ENCODE measurements at places on chromosomes 7 and 10.

GRCh38 chr10:28984431-28984830, 304.4 kb upstream of the LYZL1 start:
- no peak for DNase-seq

DNA sequence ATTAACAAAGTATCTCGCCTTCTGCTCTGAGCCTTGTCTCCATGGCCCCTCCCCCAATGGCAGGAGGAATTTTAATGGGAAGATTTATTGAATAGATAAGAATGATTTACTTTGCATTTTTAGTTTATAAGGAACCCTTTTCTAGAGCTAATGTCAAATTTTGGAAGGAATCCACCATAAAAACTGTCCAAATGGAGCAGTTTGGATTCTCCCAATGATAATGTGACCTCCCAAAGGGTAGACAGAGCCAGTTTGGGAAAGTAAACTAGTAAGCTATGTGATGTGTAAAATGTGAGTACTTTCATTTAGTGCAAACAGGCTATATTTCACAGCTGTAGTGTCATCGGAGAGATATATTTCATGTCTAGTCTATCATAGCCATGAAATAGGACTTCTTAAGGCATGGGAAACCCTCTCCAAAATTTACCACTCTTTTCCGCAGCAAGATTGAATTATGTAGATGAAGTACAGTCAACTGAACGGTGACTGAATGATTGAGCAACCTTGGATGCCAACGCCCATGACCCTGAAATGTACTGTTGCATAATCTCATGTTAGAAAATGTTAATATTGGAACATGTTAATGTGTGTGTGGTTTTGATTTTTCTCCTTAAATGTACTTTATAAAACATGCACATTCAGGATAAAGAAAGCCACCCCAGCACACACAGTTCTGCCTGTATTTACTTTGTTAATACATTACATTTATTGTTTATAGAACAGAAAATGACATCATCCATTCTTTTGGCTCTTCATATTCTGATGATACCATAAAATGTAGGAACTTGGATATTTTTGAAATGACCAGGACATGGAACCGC, 140.6 kb downstream of the NRP1 start:
- DNase-seq: no peak

- no peak for DNase-seq
Observed at GRCh38 chr7:152478140-152478539, 42.3 kb upstream of the KMT2C start.

DNA sequence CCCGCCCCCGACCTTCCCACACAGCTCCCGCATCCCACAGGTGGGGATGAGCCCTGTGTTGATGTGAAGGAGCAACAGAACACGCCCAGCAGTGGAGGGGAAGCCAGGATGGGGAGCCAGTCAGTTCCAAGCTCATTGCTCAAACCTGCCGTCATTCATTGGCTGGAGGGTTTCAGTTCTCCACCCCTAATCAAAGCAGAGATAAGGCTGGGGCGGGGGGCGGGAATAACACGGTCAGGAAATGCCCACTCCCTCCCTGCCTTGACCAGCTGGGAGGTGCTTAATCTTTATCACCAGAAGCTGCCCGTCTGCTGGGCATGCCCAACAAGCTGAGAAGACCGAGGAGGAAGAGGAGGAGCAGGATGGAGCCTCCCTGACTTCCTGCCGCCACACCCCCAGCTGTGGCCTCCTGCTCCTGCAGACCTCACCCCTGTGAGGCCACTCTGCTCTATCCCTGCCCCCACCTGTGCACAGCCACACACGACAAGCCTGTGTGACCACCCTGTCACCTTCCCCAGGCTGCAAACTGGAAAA, 265.1 kb downstream of the ZEB1 start:
- no peak for DNase-seq

DNA sequence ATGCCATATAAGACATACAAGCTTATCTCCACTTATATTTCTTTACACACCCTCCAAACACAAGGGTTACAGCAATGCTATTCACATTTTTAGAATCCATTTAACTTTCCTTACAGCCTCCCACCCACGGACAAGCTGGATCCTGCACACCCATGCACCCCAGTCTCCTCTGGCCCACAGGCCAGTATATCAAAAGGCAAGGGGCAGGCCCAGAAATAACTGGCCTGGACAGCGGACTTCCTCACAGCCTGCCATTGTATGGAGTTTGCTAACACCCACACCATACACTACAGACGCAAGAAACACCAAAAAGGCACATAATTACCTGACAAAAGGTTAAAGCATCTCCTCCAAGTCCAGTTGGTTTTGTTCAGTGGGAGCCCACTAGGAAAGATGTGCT, 12.0 kb downstream of the HOXA4 start:
- DNase-seq: no peak

DNA sequence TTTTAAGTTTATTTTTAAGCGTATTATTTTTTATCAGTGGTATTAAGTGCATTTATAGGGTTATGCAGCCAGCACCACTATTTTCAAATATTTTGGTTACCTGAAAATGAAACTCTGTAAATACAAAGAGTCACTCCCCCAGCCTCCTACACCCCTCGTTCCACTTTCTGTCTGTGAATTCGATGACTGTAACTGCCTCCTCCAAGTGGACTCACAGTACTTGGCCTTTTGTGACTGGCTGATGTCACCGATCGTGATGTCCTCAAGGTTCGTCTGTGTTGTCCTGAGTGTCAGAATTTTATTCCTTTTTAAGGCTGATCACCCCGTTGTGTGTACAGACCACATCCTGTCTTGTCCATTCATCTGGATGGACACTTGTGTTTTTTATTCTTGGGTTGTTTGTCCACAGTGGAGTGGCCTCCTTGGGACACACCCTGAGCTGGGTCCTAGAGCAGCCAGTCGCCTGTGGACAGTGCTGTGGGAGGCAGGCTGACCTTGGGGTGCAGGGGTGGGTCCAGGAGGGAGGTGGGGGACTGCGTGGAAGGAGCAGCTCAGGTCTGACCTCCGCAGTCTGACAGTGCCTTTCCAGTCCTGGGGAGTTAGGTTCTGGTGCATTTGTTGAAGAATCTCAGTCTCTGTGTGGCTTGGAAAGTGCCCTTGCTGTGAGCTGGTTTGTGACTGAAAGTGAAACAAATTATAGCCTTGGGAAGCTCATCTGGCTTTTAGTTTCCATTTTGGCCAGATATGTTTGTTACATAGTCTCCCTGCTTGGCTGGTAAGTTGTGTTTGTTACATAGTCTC, 6.9 kb downstream of the MTG1 start:
- no peak for DNase-seq

GRCh38 chr7:1632916-1633785, 36.9 kb upstream of the ELFN1 start:
- no peak for DNase-seq

GRCh38 chr10:125562737-125563136, 120.2 kb downstream of the TEX36 start:
- DNase-seq: no peak

DNA sequence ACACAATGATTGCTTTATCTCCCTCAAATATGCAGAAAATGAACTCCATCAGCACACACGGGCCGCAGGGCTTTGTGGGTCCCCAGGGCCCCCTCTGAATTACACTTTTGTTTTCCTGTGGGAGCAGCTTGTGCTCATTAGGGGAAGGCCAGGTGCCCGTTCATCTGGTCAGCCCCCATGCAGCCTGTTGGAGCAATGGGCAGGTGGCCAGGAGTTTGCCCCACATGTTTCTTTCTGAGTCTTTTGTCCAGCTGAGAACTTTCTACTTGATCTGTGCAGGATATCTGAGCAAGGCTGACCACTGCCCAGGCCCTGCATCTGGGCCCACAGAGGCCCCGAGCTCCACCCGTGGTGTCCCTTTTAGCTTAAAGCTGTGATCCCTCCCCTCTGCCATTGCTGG, 105.3 kb upstream of the FAM20C start:
- DNase-seq: no peak

DNA sequence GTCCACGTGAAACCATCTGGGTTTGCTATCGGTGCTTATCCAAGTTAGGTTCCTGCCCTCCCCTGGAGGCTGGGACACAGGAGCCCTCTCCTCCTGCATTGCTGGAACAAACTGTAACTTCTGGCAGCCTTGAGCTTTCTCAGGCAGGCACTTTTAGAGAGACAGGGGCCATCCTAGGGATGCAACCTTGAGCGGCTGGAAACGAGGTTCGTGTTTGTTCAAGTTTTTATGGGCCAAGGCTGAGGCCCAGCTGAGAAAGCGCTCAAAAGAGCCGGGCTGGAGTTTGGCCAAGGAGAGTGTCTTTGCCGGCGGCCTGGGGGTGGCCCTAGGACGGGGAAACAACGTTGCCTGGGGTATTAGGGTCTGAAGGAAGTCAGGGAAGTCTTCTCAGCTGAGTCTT, 5.5 kb upstream of the MMD2 start:
- no peak for DNase-seq

DNA sequence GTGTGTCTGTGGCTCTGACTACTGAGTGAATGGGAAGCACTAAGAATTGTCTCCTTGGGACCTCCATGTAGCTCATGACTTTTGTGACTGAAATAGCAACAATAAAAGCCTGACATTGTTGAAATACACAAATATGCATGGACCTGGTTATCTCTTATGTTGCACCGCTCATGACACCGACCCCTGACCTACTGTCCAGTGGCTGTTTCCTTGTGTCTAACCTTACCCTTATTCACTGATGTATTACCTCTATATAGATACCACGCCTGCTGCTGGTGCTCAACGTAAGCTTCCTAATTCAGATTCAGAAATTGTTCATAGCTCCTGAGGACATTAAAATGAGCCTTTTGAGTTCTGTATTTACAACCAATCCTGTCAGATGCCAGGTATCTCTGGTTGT, 243.4 kb upstream of the SEMA3C start:
- no peak for DNase-seq

- no peak for DNase-seq
Observed at GRCh38 chr10:8361510-8361844, 307.0 kb downstream of the GATA3 start.

DNA sequence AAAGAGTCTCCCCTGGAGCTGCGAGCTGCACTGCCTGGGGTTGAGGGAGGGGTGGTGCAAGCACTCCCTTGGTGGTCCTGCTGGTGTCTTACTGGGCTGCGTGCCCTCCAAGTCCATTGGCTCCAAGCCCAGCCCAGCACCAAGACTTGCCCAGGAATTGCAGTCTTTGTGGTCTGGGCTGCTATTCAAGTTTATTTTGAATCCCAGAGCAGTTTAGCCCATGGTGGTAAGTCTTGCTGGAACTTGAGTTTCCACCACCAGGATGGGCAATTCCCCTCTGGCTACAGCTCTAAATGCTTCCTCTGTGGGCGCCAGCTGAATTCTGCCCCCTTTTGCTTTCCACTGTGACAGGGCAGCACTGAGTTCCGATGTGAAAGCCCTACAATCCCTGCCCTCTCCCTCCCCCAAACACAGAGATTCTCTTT, 25.1 kb downstream of the GALNT11 start:
- DNase-seq: no peak

DNA sequence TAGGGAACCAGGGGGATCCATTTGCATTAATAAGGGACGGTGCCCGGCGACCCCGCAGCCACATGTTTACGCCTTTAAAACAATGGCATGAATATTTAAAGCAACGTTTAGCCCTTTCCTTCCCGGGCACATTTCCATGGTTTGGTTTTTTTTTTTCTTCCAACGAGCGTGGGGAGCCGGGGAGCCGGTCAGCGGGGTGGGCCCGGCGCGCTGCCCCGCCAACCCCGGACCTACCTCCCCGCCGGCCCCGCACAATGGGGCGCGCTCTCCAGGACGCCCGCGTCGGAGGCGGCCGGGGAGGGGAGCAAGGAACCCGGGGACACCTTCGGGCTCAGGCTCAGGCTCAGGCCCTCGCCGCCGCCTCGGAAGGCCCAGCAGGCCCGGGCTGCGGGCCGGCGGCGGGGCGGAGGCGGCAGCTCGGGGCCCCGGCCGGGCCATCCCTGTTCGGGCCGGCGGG, 1.0 kb downstream of the SEPHS1 start:
- no peak for DNase-seq

DNA sequence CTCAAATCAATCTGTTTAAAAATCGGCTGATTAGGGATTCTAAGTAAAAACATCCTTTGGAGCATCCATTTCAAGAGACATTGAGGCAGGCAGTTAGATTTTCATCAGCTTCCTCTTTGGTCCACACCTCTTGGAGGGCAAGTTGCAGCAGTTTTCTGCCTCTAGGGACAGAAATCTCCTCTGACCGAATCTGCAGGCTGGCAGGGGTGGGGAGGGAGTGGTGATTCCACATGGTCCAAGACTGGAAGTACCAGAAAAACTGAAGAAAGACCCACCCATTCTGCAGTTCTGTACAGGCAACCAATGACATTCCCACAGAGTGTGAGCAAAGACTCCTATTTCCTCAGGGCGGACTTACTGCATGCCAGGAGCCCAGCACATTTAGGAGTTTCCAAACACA, 29.0 kb downstream of the FGFBP3 start:
- DNase-seq: no peak

DNA sequence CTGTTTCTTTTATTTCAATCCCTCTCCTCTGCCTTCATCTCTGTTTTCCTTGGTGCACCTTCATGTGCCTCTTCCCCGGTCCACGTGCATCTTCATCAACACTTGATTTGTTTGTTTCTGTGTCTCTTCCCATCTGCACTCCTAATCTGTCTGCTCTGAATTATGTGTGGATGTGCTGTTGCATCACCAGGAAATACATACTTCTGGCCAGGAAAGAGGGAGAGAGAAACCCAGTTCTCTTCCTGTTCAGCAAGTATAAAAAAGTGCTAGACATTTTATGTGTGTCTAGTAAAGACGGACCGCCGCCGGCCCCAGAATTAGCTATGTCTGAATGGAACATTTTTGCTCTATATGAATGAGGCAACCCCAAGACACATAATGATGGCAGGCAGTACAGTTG, 93.8 kb downstream of the CALD1 start:
- DNase-seq: no peak

GRCh38 chr10:119233123-119233820, 25.9 kb downstream of the GRK5 start:
- DNase-seq: no peak

DNA sequence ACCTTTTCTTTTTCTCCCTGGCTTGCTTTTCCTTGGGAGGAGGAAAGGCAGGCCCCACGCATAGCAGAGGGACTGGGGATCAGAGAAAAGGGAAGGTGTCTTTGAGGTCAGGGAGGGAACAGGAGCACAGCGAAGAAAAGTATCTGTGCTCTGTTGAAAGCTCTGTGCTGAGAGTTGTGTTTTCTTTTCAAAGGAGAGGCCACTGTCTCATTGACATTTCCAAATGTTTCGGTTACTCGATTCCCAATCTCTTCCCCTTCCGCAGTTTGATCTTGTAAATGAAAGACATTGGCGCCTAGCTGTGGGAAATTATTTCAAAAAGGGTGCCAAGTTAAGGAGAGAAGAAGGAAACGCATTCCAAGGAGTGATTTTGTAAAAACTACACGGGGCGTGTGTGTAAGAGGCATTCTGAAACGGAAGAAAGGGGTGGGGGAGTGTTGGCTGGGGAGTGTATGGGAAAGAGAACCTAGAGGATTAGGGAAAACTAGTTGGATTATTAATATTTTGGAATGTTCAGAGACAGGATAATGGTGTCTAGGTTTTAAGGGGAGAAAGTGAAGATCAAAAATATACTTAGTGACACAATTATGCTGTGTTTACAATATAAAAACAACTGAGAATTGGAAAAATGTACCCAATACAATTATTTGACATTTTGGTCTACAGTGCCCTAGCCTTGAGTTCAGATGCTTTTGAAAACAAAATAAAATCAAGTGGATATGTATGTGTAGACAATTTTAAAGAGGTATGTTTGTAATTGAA, 708 bp downstream of the KLHDC10 start:
- no peak for DNase-seq

GRCh38 chr7:144027070-144027469, 21.7 kb upstream of the OR2A5 start:
- no peak for DNase-seq
